NCI-H1417 (cell line): ENCODE measurements at places on chromosomes 11 and 22.

DNA sequence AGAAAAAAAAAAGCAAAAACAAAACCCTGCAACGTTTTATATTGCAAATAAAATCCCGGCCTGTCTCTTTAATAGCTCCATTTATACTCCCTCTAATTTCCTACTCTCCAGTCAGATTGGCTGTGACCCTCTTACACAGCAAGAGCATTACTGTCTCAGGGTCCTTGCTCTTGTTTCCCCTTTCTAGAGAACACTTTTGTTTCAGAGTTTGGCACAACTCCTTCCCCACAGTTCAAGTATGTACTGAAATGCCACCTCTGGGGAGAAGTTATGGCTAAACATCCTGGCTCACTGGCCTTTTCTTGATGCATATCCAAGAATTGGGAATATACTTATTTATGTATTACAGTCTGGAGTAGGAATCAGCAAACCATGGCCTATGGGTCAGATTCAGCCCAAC is 2.6 kb downstream of the CASP12 start:
- DNase-seq, result no peak

- DNase-seq, result no peak
Measured at GRCh38 chr22:41289671-41290070, 3.7 kb upstream of the RANGAP1 start.

DNA sequence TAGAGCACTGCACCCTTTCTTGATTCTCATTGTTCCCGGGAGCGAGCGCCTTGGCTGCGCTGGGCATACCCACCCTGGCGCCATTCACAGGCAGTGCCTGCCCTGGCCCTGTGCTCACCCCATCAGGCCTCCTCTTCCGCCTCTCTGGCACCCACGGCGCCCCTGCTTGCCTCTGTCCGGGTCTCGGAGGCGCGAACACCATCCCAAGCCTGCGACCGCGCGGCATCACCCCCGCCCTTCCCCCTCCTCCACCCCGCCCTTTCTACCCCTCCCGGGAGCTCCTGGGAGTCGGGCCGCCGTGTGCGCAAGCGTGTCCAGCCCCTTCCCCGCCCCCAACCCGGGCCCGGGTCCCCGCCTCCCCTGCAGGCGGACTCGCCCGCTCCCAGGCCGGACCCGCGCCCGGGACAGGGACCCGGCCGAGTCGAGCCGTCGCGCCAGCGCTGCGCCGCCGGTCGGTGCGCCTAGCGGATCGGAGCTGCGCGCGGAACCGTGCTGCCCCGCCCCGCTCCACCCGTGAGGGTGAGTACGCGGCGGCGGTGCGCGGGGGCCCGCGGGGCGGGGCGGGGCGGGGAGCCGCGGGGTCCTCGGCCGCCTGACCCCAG is at the start of gene ST3GAL4:
Gene ST3GAL4, plus strand, starts transcription at position 363 of the 602 bp plus-strand sequence. CDS start 50,470 bp downstream, outside the sequence.
- DNase-seq, result peak; percentile 67

- no peak for DNase-seq
Measured at GRCh38 chr22:47208630-47209029, 446.2 kb downstream of the TBC1D22A start.
